ENCODE measurements at places on chromosomes 5 and 9. TPM values are rescaled to one million over a fixed set of nuclear protein-coding genes. Genes with fewer than 3 reads are reported as not detected.

The GCNT1 gene
- 12.7 TPM for polyA plus RNA-seq

The MEIKIN gene
- not detected for polyA plus RNA-seq

The B4GALT1 gene
- polyA plus RNA-seq = 18.8 TPM

The KIAA0825 gene
- 1.2 TPM for polyA plus RNA-seq

The SAXO1 gene
- 0.10 TPM for polyA plus RNA-seq

The GBGT1 gene
- 0.67 TPM for polyA plus RNA-seq

The ZER1 gene
- 38.1 TPM for polyA plus RNA-seq

The TSSK1B gene
- polyA plus RNA-seq = not detected

The CRHBP gene
- not detected for polyA plus RNA-seq

The PRDM9 gene
- not detected for polyA plus RNA-seq

The IFNA2 gene
- polyA plus RNA-seq = not detected

Data from CD4-positive, CD25-positive, alpha-beta regulatory T cell (primary cell).